ENCODE measurements at places on chromosomes 7 and 10. TPM values are rescaled to one million over a fixed set of nuclear protein-coding genes. Genes with fewer than 3 reads are reported as not detected.

Gene PRKCQ
- 0.23 TPM for polyA plus RNA-seq

Gene TFPI2
- polyA plus RNA-seq = 1.8 TPM

Gene CDK14
- polyA plus RNA-seq = 0.92 TPM

Gene RAB18
- 83.7 TPM for polyA plus RNA-seq

Gene DNAJC12
- polyA plus RNA-seq = 51.1 TPM

Gene UCN3
- polyA plus RNA-seq = 3.9 TPM

Gene AKR1D1
- not detected for polyA plus RNA-seq

Gene CYP17A1
- polyA plus RNA-seq = 0.92 TPM

Gene TAS2R3
- polyA plus RNA-seq = 0.71 TPM

Gene CTTNBP2
- 0.92 TPM for polyA plus RNA-seq

Gene GATA3
- polyA plus RNA-seq = 2.1 TPM

Gene SLC13A1
- not detected for polyA plus RNA-seq

Gene SPDYE9
- polyA plus RNA-seq = not detected

Gene RAB19
- polyA plus RNA-seq = 1.8 TPM

Gene CADPS2
- polyA plus RNA-seq = 5.4 TPM

All from sigmoid colon (tissue), 7 donors.